ENCODE measurements at places on chromosomes 13 and 19.

- no peak for DNase-seq
These were observed 10.4 kb downstream of the PNMA8A start for GRCh38 chr19:46460981-46461380.

- DNase-seq, result no peak
These were observed 26.1 kb upstream of the DOCK9 start for GRCh38 chr13:99003851-99004471.

DNA sequence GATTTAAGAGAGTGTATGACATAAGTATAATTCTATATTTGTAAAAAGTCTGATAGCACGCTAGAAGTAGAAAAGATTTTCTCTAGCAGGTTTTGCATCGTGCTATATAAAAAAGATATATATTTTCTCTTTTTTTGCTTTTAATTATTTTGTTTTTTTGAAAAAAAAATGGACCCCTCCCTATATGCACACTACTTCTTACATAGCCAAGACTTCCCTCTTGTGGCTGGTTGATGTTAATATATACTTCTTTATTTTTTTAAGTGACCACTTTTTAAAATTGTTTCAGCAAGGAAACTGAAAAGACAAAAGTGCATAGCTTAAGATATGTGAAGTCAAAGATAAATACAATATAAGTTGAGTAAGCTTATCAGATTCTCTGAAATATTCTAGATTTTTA lies 1202.8 kb downstream of the DIAPH3 start:
- no peak for DNase-seq

DNA sequence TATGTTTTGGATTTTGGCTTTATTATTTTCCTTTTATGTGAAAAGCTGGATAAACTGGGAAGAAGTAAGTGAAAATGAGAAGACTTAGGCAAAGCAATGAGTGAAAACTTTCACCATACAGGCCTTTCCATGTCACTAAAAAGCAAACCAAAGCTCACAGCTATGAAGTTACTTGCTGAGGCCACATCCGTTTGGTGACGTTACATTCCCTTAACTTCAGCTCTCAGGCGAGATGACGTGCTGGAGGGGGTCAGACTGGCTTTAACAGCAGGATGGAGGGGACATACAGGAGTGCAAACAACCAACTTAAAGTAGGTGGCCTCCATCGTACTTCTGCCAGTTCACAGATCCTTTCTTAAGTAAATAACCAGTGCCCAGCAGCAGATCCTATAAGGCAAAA lies 522.3 kb downstream of the MYO16 start:
- no peak for DNase-seq

DNA sequence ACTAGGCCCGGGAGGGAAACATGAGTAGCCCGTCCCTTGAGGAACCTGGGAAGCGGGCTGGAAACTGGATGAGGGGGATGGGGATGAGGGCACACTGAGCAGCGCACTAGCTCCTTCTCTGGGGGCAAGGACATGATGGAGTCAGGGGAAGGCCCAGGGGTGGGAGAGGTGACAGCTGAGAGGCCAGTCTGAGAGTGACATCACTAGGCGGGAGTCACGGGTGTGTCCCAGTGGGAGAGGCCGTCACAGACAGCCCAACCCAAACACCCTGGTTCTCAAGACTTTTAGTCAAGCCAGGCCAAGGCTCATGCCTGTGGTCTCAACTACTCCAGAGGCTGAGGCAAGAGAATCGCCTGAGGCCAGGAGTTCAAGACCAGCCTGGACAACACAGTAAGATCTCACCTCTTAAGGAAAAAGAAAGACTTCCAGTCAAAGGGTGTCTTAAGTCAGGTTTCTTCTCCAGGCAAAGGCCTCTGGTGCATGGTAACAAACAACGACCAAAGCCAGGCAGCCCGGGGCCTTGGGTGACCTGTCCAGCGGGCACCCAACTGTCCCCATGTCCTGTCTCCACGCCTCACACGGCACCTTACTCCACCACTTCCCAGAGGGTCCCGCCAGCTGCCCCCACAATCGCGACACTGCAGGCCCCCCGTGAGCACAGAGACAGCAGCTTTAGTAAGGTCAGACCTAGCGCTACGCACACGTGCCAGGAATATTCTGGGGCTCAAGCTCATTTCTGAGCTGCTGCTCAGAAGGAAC lies 25.5 kb upstream of the TIMM44 start:
- no peak for DNase-seq

GRCh38 chr13:21894703-21895699 lies 224.1 kb downstream of the FGF9 start:
- no peak for DNase-seq

GRCh38 chr19:17977021-17977420 lies 10.1 kb downstream of the KCNN1 start:
- no peak for DNase-seq

All from HAP-1 (cell line).